GM06990 (cell line): ENCODE measurements at places on chromosomes 2 and 18.

GRCh38 chr2:21043744-21044532, at the start of gene APOB:
APOB (minus strand) TSS chr2:21044073; CDS start chr2:21043945, 128 bp downstream.
- DNase-seq = no peak

DNA sequence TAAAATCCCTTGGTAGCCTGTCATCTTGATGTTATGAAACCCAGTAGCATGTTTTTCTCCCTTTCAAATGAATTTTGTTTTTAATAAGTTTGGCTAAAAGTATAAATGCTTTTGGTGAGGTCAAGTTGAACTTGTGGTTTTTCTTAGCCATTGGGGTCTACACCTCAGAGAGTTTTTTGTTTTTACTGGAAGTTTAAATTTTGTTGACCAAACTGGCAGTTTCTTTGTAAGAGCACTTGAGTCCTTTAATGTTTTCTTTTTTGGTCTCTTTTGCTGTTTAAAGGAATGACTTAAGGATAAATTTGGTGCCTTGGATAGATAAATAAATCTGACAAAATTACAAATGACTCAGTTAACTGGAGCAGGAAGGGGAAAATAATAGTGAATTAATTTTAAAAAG, 577.3 kb downstream of the SATB2 start:
- no peak for DNase-seq

- DNase-seq = no peak
Observed at GRCh38 chr2:241637795-241638660, 535 bp downstream of the ATG4B start.

DNA sequence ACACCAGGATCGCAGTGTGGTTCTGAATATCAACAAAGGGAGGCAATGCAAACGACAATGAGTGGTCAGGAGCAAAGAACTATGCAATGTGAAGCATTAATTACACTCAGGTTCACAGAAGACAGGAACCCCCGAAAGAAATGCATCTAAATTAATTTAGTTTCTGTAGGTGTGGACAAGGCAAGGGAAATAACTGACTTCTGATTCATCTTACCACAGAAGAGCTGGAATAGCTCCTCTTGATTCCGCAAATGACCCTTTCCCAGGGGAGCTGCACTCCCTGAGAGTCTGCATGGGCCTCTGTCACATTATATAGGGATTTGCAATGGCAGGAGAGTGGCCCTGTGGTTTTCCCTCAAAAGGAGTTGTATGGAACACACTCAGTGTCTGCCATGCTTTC, 263.9 kb upstream of the APCDD1 start:
- no peak for DNase-seq

DNA sequence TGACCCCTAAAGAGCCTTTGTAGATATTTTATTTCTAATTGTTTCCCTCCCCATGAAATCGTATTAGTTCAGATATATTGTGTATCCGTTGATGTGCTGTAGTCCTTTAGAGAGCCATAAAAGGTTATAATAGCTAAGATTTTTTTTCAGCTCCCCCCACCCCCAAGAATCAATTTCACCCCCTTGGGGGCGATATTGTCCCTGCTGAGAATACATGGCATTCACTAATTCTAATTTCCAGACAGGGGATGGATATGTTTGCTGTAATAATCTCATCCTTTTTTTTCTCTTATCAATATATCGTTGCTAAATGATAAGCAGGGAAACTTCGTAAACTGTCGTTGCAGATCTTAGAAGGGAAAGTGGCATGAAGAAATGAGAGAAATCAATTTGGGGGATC, 530.7 kb downstream of the TMEM182 start:
- DNase-seq = no peak

DNA sequence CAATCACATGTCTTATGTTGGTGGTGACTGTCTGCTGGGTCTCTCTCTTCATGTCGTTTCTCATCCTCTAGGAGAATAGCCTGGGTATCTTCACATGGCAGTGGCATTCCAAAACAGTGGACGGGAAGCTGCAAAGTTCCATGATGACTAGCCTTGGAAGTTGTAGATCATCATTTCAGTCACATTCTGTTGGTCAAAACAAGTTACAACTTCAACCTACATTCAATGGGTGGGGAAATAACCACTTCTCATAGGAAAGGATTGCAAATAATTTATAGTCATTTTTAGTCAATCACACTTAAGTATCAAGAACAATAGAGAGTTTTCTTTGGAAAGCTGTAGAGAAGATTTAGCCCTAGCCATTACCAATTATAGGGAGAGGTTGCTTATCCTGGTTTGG, 395.0 kb upstream of the CDH2 start:
- DNase-seq = no peak

- DNase-seq = no peak
Observed at GRCh38 chr2:231399853-231400680, 4.6 kb downstream of the B3GNT7 start.

- peak; percentile 59 for DNase-seq
Observed at GRCh38 chr2:174750923-174751441, 13.3 kb downstream of the CHRNA1 start.

DNA sequence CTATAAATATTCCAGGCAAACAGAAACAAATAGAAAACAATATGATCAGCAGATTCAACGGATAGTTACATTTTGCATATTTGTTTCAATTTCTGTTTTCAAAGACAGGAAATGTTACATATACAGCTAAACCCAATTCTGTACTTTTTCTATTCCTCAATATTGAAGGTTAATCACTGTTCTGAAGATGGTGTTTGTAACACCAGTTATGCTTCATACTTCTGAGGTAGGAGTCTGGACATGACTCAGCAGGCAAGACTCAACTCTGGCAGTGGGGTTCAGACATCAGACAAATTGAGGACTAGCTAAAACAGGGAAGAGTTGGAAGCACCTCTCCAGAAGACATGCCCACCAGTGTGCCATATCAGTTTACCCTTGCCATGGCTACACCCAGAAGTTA, 16.6 kb downstream of the SERPINB13 start:
- DNase-seq = peak; percentile 49

GRCh38 chr18:77052983-77053309, 79.6 kb downstream of the MBP start:
- no peak for DNase-seq

- no peak for DNase-seq
Observed at GRCh38 chr2:103327386-103327785, 565.6 kb downstream of the TMEM182 start.

- DNase-seq = no peak
Observed at GRCh38 chr2:221567809-221568208, 4.3 kb downstream of the EPHA4 start.

GRCh38 chr2:148508878-148509287, 135.7 kb upstream of the EPC2 start:
- DNase-seq = no peak

- DNase-seq = no peak
Observed at GRCh38 chr2:172162739-172163336, 60.1 kb upstream of the DLX2 start.

GRCh38 chr2:222214885-222215284, 83.9 kb downstream of the PAX3 start:
- no peak for DNase-seq

DNA sequence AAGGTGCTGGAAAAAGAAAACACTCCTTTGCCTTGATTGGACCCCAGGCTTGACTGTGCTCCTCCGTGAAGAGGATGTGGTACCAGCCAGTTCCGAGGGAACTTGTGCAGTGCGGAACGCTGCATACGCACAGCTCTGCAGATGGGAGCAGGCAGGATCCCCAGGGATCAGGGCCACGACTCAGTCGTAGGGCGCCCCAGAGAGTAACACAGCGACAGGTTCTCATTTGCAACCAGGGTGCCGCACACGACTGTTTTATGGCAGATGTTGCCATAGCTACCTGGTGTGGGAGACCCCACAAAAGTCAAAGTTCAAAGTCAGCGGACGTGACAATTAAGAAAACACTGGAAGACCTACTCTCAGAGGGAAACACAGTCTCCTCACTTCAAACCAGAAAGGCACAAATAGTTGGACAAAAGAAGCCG, 779 bp downstream of the MALL start:
- DNase-seq = no peak

DNA sequence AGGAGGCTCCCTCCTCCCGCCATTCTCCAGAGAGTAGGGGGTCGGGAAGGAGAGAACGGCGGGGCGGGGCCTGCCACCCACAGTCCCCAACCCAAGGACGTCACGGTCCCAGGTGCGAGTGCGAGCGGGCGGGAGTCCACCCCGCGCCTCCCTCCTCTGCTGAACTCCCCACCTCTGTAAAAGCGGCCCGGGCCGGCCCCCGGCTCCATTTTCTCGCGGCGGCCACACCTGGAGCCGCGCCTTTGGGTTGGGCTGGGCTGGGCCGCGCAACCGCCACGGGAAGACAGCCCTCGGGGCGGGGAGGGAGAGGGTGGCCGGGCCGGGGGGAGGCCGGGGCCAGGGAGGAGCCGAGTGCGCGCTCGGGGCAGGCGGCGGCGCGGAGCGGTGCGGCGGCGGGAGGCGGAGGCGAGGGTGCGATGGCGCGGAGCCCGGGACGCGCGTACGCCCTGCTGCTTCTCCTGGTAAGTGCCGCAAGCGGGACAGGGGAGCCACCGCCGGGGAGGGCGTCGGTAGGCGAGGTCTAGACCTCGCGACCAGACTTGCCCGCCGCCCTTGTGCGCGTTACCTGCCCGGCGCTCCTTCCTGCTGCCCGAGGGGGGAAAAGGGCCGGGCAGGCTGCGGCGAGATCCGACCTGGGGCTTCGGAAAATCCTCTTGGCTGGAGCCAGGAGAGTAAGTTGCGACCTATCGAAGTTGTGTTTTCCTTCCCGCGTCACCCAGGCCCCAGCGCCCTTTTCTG, at the start of gene DSG2:
Gene DSG2 (plus strand): TSS at position 342 of the 738 bp plus-strand sequence. CDS start 75 bp downstream, at position 417.
- DNase-seq = peak; percentile 85

DNA sequence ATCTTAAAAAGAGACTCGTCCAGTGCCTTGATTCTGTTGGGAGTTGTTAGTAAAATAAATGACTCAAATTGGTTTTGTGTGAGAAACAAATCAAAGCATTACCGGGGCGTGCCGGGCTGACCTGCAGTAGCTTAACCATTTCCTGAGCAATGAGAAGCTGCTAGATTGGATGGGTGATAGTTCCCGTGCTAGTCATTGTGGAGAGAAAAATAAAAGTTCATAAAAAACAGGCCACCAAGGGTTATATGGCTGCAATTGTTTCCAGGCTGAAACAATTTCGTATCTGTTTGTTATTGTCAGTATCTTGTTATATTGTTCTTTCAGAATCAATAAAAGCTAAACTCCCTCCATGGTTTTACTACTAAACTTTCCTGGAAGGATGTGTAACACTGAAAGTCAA, 314.4 kb downstream of the MTX2 start:
- DNase-seq = no peak

DNA sequence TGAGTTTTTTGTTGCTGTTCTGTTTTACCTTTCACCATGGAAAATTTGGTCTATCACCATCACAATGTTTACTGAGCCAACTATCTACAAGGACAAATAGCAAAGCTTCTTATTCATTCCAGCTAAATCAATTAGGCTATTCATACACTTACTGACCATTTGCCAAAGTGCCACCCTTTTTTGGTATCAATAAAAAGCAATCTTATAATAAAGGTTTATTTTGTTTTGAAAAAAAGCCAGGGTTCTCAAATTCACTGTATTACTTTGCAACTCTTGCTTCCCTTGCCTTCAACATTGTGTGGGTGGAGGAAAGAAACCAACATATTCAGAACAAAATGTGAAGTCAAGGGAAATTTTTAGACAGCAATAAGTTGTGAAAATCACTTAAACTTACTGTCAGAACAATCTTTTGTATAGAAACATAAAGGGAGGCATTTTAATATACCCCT, 15.3 kb downstream of the PELI1 start:
- peak; percentile 34 for DNase-seq

- no peak for DNase-seq
Observed at GRCh38 chr2:72140621-72140960, 7.1 kb downstream of the CYP26B1 start.

- DNase-seq = no peak
Observed at GRCh38 chr18:77911971-77912605, 662.4 kb downstream of the GALR1 start.

- no peak for DNase-seq
Observed at GRCh38 chr2:135245071-135245470, 193.0 kb downstream of the RAB3GAP1 start.

DNA sequence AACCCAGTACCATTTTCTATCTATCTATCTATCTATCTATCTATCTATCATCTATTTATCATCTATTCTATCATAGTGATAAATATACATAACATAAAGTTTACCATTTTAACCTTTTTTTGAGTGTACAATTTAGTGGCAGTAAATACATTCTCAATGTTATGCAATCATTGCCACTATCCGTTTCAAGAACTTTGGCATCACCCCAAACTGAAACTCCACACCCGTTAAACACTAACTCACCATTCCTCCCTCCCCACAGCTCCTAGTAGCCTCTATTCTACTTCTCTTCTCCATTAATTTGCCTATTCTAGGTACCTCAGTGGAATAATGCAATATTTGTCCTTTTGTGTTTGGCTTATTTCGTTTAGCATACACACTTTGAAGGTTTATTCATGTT, 82.5 kb upstream of the KCNE4 start:
- DNase-seq = no peak

DNA sequence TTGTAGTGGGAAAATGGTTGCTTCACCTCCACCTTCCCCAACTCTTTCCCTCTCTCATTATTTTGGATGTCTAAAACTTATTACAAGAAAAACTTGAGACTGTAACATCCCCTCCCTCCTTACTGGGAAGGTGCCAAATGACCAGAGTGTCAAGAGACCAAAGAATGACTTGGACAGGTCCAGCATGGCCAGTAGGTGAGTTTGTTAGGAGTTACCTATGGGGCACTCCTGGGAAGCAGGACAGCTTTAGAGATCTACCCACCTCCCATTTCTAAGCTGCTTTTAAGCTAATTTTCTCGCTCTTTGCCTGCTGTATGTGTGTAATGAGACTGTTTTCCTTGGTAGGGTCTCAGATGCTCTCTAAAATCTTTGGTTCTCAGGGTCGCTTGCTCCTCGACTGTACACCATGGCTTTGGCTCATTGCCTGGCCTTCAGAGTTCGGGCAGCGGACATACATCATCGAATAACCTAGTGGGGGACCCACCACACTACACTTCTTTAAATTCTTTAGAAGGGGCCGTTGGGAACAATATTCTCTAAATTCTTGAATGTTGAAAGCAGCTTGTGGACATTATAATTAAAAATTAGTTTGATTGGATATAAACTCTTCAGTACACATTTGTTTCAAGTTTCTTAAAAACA, 45.2 kb downstream of the SLC30A6 start:
- no peak for DNase-seq

DNA sequence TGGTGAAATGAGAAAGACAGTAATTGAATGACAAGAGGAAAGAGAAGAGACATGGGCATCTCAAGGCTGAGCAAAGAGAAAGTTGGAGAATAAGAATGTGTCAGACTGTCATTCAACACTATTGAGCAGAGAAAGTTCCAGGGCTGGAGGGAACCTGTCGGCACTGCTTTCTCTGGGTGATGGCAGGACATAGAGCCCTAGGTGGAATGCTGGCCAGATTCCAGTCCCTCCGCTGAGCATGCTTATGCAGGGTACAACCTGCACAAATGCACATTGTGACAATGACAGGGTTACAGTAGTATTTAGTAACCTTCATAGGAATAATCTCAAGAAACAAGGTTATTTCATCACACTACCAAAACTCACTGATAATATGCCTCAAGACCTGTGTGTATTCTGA, 582.8 kb downstream of the ADCYAP1 start:
- DNase-seq = no peak

GRCh38 chr2:235390816-235391194, 103.0 kb upstream of the AGAP1 start:
- no peak for DNase-seq
